Sigmoid colon (tissue), 7 donors: ENCODE measurements at places on chromosomes 13 and 19. TPM values are rescaled to one million over a fixed set of nuclear protein-coding genes. Genes with fewer than 3 reads are reported as not detected.

The SLC17A7 gene
- polyA plus RNA-seq, result 0.41 TPM

The CEACAM8 gene
- 0.76 TPM for polyA plus RNA-seq

The ZNF626 gene
- 4.6 TPM for polyA plus RNA-seq

The CCDC124 gene
- 126 TPM for polyA plus RNA-seq

The TYROBP gene
- 95.8 TPM for polyA plus RNA-seq

The ZGLP1 gene
- polyA plus RNA-seq, result 6.0 TPM

The TNFSF13B gene
- 11.5 TPM for polyA plus RNA-seq

The PROZ gene
- polyA plus RNA-seq, result not detected

The ZNF99 gene
- polyA plus RNA-seq, result not detected

The ABHD17A gene
- 60.7 TPM for polyA plus RNA-seq

The IGFL1 gene
- polyA plus RNA-seq, result not detected

The AZU1 gene
- not detected for polyA plus RNA-seq

The WDR87 gene
- polyA plus RNA-seq, result not detected

The KLK10 gene
- polyA plus RNA-seq, result 0.67 TPM

The ANKLE1 gene
- not detected for polyA plus RNA-seq

The ASPDH gene
- not detected for polyA plus RNA-seq

The BEST2 gene
- polyA plus RNA-seq, result 50.0 TPM

The ZNF730 gene
- 0.23 TPM for polyA plus RNA-seq
